ENCODE measurements at places on chromosomes 4 and X.

DNA sequence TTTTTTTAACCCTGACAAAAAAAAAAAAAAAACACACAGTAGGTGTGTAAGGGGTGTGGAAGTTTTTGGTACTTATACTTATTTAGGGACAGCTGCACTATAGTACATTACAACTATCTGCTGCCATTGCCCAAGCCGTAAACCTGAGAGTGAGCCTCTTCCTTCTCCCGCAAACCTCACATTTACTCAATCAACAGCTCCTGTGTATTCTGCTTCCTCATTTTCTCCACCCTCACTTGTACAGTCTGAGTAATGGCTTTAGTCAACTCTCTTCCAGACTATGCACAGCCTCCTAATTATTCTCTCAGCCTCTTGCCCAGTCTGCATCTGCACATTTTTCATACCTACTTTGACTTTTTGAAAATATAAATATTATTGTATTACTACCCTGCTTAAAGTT is 362.0 kb downstream of the ADAM29 start:
- ATAC-seq: no peak

DNA sequence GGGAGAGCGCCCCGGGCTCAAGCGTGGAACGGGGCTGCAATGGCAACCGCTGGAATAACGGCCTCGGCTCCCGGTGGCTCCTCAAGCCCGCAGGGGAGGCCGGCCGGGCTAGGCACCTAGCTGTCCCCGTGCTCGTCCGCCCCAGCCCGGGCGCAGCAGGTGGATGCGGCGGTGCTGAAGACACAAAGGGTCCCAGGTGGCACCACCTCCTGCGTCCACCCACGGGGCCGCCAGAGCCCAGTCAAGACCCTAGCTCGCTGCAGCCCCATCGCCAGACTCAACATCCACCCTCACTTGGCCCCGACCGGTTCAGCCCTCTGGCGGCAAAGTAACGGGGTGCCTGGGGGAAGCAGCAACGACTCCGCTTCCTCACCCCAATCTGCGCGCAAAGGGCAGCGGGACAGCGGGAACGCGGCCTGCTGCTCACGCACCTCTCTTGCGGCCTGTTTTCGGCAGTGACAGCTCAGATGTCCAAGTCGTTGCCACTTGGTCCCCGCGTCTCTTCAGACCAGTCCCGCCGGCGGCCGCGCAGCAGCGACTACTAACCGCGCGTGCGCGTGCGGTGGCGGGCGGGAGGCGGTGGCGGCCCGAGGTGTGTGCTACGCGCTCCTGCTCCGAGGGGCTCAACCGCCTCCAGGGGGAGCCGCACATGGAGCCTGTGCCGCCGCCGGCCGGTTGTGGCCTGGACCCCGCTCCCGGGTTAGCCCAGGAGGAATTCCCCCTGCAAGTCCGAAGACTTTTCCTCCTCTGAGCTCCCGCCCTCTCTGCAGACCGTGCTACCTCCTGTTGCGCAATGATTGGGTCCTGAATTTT is at the start of gene CLGN:
Gene CLGN (minus strand): TSS at position 543 of the 813 bp plus-strand sequence. CDS start 14,570 bp downstream, outside the sequence.
- peak; percentile 91 for ATAC-seq

DNA sequence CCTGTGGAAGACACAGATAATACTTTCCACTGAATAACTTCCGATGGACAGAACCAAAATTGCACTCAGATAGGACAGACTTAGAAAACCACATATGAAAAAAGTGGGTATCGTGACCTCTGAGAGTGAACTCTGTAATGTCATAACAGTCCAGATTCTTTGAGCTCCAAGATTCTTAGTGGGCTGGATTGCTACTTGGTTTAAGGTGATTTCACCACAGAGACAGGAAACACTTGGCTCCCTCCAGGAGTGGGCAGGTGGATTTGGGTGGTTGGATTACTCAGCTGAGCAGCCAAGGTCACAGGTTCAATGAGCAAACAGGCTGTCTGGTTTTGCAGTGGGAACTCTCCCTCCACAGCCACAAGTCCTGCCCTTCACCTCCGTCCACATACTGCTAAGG is 126.0 kb downstream of the AFAP1 start:
- no peak for ATAC-seq

DNA sequence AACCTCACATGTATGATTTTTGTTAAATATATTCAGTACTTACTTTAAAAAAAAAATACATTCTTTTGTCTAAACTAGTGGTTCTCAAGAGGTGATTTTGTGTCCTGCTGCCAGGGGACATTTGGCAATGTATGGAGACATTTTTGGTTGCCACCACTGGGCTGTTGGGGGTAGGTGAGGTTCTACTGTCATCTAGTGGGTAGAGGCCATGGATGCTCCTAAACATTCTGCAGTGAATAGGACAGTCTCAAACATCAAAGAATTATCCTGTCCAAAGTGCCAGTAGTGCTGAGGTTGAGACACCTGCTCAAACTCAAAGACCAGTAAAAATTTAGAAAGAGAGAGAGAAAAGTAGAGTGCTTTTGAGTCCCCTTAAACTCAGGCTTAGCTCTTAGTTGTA is 32.9 kb upstream of the PGM2 start:
- ATAC-seq: no peak

DNA sequence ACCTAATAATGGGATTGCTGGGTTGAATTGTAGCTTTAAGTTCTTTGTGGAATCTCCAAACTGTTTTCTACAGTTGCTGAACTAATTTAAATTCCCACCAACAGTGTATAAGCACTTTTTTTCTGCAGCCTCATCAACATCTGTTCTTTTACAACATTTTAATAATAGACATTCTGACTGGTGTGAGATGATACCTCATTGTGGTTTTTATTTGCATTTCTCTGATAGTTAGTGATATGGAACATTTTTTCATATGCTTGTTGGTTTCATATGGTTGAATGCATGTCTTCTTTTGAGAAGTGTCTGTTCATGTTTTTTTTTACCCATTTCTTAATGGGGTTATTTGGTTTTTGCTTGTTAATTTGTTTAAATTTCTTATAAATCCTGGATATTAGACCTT is 1718.9 kb downstream of the C4orf33 start:
- no peak for ATAC-seq

DNA sequence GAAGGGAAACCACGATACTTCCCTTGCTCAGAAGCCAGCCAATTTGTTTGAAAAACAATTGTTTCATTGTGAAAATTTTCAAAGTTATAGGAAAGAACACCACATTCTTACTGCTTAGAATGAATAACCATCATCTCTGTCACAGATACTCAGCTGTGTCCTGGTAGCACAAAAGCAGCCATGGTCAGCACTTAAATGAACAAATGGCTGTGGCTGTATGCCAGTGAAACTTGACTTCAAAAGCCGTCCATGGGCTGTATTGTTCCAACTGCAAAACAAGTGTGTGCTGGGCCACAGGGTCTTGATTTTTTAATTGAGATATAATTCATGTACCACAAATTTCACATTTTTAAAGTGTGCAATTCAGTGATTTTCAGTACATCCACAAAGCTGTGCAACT is 19.6 kb downstream of the NSDHL start:
- no peak for ATAC-seq

DNA sequence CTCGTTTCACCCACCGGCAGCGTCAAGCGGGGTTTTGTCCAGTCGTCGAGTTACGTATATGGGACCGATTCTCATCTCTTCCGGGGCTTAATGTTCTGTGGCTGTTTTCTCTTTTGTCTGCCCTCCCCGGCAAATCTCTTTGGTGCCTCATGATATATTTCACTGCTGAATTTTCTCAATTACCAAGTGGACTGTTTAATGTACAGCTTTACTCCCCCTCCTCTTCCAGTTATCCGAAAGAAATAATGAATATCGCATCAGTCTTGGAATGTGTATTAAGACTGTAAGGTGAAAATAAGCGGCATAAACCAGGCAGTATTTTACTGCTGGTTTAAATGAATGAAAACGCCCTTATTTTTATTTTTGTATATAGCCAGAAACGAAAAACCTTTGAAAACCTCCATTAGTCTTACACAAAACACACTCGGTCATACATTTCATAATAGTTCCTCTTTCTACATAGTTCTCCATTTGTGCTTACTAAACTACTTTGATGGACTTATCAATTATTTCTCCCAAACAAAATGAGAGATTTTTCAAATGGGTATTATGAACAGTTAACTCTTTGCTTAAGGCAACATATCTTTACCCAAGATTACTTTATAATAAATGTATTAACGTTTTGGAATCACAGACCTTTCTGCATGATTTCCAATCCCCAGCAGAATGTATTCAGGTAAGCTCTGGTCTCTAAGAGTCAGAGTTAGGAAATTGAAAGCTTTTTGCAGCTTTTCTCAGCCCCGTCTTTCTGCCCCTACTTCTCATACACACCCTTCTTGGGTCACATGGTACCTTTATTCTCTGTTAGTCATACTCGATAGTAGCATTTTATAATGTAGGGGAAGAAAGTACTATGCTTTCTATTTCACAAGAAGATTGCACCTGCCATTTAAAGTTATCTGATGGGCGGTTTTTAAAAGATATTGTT is 979 bp downstream of the RP2 start:
- no peak for ATAC-seq

DNA sequence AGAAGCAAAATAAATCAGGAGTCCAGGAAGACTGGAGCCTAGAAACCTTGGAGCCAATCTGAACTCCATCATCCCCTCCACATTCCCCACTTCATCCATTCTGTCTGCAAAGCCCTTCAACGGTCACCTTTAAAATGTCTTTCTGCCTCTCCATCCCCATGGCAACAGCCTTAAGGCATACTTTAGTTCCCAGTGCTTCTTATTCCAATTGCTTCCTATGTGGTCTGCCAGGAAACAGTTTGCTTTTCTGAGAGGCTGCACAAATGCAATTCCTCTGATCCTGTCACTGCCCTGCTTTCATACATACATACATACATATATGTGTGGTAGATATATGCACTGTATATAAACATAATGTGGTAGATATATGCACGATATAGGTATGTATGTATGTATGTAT is 786 bp upstream of the MAGEH1 start:
- no peak for ATAC-seq

- ATAC-seq: no peak
These were observed 55.5 kb downstream of the LEF1 start for GRCh38 chr4:108113229-108113628.

GRCh38 chr4:121199742-121200561 is 35.8 kb upstream of the TNIP3 start:
- ATAC-seq: no peak

- ATAC-seq: peak; percentile 93
These were observed 53.8 kb upstream of the OTUD4 start for GRCh38 chr4:145234091-145234706.

DNA sequence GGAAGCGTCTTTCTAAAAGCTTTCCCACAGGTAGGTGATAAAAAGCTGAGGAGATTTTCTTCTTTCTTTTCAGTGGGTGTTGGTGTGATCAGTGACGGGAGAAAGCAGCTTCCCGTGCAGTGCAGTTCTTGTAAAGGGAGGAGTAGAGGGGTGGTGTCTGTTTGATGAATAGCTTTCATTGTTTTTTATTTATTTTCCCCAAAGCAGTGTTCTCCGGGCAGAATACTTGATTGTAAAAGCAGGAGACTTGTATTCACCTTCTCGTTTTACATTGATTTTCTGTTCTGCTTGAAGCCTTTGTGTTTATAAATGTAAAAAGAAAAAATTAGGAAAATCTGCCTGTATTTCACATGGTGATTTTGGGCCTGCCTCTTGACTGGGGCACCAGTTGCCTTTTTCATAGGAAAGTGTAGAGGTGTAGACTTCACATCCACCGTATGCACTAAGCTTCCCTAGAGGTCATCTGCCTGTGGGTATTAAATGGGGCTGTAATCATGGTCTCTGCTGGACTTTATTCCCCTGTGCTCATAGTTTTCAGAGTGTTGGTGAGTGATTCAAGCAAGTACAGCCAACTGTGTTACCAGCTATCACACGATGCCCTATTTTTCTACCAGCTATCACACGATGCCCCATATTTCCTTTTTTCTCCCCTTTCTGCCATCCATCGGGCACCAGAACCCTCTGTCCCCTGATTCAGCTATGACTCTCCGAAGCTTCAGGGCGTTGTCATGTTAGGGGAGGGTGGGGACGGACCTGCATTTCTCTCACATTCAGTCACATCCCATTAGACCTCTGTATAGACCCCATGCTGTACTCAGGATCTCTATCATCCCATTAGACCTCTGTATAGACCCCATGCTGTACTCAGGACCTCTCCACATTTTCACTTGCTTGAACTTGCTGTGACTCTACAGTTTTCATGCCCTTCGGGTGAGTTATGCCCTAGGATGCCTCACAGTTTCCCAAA is 526.5 kb downstream of the TRIML1 start:
- ATAC-seq: peak; percentile 96

DNA sequence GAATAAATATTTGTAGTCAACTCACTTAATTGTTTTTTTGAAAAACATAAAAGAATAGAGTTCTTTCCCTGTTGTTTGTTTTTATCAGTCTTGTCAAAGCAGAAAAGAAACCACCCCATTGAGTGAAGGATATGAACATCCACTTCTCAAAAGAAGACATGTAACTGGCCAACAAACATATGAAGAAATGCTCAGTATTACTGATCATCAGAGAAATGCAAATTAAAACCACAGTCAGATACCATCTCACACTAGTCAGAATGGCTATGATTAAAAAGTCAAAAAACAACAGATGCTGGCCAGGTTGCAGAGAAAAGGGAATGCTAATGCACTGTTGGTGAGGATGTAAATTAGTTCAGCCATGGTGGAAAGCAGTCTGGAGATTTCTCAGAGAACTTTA is 326.1 kb upstream of the EMCN start:
- no peak for ATAC-seq

DNA sequence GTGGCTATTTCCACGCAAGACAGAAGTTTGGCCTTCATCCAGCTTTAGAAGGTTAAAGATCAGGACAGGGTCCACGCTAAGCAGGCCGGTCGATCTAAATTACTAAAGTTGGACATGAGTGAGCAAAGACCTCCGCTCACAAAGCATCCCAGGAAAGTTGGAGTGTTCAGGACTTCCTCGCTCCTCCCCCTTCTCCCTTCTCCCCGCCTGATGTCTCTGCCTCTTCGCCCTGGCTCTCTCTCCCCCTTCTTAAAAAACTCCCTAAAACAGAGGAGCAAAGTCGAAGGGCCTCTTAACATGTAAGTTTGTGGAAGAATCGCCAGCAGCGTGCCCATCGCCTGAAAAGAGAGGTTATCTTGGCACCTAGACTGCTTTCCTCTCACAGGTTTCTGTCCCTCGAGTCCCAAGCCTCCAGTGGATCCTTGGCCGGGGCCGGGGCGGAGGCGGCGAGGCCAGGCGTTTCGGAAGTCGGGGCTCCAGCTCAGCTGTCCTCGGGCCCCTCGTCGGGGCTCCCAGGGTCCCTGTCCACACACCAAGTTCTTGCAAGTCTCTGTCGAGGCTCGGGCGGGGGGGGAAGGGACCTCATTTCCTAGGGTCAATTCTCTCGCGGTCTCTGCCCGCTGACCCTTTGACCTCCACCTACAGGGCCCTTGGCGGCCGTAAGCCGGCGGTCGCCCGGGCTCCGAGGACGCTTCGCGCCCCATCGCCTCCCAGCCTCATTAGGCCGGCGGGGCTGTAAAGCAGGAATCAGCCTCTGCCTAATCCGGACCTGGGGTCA is 7.6 kb downstream of the ZIC3 start:
- ATAC-seq: no peak

GRCh38 chr4:732911-733630 is 27.4 kb downstream of the PCGF3 start:
- no peak for ATAC-seq

- no peak for ATAC-seq
These were observed 493.7 kb downstream of the KCNIP4 start for GRCh38 chr4:21454831-21455230.

Measured in motor neuron (in vitro differentiated cells).